ENCODE measurements at places on chromosomes 12 and 14.

GRCh38 chr12:116136340-116136739 is 141.2 kb downstream of the MED13L start:
- no peak for DNase-seq

GRCh38 chr12:121711361-121712189 is 977 bp upstream of the TMEM120B start:
- peak; percentile 35 for DNase-seq

DNA sequence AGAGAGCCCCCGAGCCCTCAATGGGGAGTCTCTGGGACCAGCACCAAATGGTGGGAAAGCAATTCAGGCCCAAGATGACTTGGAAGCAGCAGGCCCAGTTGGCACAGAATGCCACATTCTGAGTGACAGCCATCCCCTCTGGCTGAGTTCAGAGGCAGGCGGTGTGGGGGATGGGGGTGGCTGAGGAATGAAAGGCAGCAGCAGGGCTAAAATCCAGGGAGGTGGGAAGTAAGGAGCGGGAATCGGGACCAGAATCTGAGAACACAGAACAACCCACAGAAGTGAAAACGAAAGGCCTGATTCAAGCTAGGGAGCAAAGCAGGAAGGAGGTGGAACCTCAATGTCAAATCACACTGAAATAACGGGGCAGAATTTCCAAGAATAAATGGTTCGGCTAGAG is 171.2 kb downstream of the CALM1 start:
- no peak for DNase-seq

DNA sequence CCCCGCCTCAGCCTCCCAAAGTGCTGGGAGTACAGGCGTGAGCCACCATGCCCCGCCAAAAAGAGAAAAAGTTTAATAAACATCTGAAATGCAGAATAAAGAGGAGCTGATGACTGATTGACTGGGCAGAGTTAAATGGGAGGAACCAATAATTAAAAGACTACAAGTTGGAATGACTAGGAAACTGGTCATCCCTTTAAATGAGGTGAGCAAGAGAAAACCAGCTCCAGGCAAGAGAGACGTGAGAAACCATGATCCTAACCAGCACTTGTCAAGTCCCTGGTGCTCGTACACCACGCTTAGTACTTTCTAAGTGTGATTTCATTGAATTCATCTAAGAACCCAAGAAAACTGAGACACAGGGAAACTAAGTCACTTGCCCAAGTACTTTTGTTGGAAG is 47.9 kb downstream of the MAP1LC3B2 start:
- DNase-seq = no peak

DNA sequence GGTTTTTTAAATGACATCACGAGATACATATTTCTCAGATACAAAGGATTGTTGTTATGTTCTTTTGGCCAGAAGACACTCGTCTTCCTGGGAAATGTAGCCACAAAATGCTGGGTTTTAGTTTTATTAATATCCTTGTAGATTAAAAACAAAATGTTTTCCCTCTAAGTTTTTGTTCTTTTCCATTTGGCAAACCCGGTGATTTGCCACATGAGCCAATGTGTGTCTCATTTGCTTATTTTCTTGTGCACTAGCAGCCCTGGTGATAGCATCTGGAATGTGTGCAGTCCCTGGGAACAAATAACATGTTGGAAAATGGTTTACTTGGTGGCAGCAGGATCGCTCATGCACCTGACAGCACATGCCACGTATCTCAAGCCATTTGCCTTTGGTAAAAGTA is 61.0 kb downstream of the HMGA2 start:
- DNase-seq = no peak

- peak; percentile 48 for DNase-seq
Measured at GRCh38 chr12:54360717-54361456, 3.4 kb downstream of the GPR84 start.

DNA sequence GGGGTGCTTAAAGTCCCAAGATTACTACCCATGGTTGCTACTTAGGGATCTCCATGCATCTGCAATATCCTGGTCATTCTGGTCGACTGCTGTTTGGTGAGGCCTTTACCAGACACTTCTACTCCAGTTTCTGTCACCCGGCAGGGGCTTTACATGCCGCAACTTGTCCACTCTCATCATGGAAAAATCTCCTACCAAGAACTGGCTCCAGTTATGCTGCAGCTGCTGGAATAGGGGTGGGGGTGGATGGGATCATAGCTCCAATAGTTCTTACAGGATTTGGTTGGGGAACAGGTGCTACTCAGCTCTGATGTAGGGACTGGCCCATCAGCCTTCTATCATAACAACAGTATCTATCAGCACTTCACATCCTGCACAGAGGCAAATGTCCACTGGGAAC is 51.6 kb downstream of the SPTB start:
- DNase-seq = no peak

- no peak for DNase-seq
Measured at GRCh38 chr12:127191129-127191528, 1075.8 kb upstream of the TMEM132C start.

GRCh38 chr14:64388533-64389285 is 556 bp downstream of the MTHFD1 start:
- no peak for DNase-seq

GRCh38 chr14:61110316-61111082 is 129.5 kb downstream of the SLC38A6 start:
- DNase-seq = no peak

- DNase-seq = no peak
Measured at GRCh38 chr14:70619708-70620107, 19.3 kb upstream of the MED6 start.

GRCh38 chr14:70894868-70895267 is 12.4 kb upstream of the PCNX1 start:
- no peak for DNase-seq

GRCh38 chr14:35932659-35933159 is 106.6 kb downstream of the BRMS1L start:
- peak; percentile 37 for DNase-seq

DNA sequence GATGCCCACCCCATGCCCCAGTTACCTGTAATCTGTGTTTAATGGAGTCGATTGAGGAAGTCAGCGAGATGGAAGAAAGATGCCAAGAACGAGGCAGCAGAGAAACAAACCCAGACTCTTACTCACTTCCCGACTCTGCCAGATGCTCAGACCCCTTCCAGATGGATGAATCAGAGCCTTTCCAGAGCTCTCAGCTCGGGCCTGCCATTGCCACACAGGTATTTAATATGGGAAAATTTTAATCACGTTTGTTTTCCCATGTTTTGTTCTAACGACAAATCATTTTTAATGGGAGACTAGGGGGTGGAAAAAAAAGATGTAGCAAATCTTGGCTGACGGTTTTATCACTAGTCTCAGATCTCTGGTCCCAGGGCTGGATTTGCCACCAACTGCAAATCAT is 72.5 kb upstream of the SRRM4 start:
- no peak for DNase-seq

DNA sequence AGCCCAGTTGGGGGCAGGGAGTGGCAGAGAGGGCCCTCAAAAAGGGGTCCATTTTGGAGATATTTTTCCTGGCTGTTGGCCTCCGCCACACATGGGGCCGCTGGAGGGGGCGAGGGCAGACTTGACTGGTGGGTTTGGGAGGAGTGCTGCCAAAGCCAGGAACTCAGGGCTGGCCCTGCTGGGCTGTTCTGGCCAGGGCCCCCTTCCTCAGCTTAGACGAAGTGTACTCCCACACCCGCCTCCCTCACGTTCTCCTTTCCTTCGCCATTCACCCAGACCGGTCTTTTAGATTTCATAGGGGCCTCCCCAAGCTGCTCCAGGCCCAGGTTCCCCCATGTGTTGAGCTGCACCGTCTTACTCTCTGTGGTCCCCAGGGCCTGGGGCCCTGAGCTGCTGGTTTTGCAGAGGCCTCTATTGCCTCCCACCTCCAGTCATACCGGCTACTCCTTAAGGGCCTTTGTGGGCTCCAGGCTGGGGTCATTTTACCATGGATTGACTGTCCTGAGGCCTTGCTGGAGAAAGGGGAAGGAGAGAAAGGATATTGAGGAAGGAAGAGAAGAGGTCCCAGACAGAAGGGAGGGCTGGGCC is 1.3 kb downstream of the KRT7 start:
- DNase-seq = no peak

- DNase-seq = no peak
Measured at GRCh38 chr12:20628226-20628787, 66.8 kb upstream of the SLCO1C1 start.

DNA sequence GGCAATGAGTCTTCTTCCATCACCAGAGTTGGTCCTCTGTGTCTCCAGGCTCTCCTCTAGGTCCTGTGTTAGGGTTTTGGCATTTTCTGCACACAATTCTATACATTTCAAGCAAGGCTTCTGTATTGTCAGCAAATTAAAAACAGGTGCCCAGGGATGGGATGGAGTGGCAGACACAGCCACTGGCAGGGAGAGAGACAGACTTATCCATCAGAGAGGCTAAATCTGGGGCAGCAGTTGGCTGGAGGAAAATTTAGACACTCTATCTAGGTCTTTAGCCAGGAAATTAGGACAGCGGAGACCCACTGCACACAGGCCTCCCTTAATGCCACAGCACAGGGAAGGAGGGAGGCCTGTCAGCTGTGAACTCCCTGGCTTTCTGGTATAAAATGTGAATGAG is 20.2 kb downstream of the PLEKHD1 start:
- no peak for DNase-seq

GRCh38 chr12:124388038-124388671 is 93.3 kb downstream of the RFLNA start:
- no peak for DNase-seq

DNA sequence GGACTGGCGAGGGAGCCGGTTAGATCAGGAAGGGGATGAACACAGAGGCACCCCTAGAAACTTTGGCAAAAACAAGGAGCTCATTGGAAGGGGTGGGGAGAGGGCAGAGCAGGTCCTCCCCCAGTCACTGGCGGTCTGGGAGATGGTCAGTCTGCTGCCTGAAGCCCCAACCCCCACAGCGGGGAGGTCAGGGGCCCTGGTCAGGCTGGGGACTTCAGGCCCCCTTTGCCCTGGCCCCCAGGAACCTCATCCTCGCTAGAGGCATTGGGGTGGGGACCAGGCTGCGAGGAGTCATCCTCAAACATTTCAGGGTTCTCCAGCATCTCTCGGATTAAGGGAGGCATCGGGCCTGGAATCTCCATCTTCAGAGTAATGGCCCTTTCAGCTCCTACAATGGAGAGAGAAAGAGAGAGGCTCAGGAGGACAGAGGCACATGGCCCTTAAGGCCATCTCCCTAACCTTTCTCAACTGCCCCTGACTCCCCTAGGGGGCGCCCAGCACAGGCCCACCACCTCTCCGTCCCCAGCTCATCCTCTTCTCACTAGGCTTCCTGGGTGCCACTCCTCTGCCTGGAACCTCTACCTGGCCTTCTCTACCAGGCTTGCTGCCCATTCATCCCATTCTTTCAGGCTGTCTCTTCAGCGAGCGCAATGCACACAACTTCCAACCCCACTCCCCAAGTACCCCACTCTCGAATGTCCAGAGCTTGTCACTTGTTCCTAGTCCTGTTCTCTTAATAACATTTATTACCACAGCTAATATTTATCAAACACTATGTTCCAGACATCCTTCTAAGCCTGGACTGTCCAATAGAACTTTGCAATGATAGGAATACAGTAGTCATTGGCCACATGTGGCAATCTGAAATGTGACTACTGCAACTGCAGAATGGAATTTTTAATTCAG is 4.7 kb upstream of the ITGB7 start:
- DNase-seq = no peak

DNA sequence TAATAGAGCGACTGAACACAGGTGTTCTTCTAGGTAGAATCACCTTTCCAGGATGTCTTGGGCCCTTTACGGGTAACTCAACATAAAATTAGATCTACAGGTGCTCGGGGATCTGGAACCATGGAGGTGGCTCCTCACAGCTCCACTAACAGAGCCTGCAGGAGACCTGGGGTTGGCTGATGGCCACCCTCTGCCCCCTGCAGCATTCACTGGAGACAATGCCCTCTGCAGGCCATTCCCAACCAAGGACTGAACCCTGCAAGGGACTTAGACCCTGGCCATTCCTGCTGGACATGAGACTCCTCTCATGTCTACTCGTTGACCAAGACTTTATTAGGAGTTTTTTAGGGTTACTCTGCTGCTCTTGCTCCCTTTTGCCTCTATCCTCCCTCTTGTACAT is 58.5 kb upstream of the PPP4R3A start:
- DNase-seq = no peak

- no peak for DNase-seq
Measured at GRCh38 chr12:63047146-63047545, 103.9 kb downstream of the AVPR1A start.

DNA sequence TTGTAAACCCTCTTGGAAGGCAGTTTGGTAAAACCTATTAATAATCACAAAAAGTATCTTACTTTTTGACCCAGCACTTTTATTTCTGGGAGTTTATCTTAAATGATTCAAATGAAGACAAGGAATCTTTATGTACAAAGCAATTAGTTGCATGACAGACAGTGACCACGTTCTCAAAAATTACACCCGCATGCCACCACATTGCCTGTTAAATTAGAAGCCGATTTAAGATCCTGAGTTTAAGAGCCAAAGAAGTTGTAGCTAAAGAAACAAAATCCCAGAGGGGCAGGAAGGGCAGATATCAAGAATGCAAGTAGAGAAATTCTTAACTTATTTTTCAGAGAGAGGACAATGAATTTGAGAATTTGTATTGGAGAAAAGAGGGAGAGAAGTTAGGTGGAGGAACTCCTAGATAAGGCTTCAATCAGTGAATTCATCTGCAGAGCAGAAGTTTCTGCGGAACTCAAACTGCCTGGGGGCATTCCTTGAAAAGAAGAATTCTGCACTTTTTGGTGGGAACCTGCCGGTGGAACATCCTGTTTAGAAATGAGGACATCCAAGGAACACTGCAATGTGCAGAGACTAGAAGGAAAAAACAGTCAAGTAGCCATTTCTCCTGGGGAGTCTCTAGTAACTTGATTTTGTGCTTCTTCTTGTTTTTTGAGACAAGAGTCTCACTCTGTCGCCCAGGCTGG is 1.1 kb upstream of the RIOX1 start:
- DNase-seq = no peak

- no peak for DNase-seq
Measured at GRCh38 chr12:29025937-29026336, 123.1 kb upstream of the FAR2 start.

- DNase-seq = no peak
Measured at GRCh38 chr14:43803076-43803689, 703.9 kb downstream of the FSCB start.

- DNase-seq = no peak
Measured at GRCh38 chr14:41403360-41403759, 203.3 kb upstream of the LRFN5 start.

- DNase-seq = no peak
Measured at GRCh38 chr12:96233168-96233567, 39.0 kb downstream of the ELK3 start.

GRCh38 chr12:47356129-47356700 is 276.5 kb upstream of the AMIGO2 start:
- peak; percentile 30 for DNase-seq
